ENCODE measurements at places on chromosomes 4 and X.

GRCh38 chr4:98055800-98056501, 87.3 kb downstream of the STPG2 start:
- no peak for DNase-seq

DNA sequence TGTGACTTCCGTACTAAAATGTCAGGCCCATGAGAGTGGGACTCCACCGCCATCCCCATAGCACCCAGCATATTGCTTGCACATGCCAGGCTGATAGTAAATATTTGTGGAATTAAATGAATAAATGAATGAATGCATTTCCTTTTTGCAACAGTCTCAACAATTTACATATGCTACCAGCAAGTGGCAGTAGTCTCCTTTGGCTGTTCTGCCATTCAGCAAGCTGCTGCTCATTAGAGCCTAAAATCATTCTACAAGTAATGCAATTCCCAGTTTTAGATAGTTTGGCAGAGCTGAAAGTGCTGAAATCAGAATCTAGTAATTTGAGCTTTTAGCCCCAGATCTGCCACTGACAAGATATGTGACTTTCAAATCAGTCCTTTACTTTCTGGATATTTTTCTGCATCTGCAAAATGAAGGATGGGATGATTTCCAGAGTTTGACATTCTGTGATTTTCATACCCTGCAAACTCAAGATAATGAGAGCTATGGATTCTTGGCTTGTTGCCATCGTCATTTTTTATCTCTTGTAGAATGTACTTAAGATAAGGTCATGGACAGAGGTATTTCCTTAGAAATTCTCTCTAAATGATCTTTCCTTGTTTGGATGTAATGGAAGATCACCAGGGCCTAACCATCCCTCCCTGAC, 35.7 kb upstream of the INTS6L start:
- peak; percentile 35 for DNase-seq

DNA sequence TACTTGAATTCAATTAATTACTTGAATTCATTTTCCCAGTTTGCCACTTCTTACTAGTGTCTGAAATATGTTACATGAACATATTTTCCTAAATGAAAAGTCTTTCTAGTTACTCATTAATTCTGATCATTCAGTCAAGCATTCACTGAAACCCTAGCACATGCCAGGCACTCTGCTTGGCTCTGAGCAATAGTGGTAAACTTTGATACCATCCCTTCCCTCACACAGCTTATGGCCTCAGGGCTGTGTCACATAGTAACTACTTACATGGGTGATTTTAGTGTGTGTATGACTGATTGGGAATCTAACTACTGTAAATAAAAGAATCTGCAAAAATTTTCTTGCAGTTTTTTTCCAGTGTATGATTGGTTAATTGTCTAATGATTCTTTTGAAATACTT, 32.7 kb downstream of the METAP1 start:
- DNase-seq = no peak

DNA sequence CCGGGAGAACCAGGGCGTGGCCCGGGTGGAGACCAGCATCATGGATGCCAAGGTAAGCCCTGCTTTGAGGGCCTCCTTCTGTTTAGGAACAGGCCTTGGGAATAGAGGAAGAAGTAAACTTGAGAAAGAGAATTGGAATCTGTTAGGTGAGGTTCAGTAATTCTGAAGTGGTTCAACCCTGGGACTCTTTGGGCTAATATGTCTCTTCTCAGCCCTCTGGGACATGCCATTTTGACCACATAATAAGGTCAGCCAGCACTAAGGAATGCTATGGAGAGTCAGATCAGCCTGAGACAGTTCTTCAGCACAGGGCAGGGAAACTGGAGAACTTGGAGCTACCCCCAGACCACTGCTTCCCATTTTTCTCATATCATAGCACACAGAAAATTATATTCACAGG, 63.3 kb upstream of the PRPS1 start:
- no peak for DNase-seq

GRCh38 chrX:151985955-151986354, 11.5 kb upstream of the GABRE start:
- DNase-seq = no peak

- no peak for DNase-seq
Observed at GRCh38 chrX:389021-389441, 2.3 kb upstream of the PPP2R3B start.

DNA sequence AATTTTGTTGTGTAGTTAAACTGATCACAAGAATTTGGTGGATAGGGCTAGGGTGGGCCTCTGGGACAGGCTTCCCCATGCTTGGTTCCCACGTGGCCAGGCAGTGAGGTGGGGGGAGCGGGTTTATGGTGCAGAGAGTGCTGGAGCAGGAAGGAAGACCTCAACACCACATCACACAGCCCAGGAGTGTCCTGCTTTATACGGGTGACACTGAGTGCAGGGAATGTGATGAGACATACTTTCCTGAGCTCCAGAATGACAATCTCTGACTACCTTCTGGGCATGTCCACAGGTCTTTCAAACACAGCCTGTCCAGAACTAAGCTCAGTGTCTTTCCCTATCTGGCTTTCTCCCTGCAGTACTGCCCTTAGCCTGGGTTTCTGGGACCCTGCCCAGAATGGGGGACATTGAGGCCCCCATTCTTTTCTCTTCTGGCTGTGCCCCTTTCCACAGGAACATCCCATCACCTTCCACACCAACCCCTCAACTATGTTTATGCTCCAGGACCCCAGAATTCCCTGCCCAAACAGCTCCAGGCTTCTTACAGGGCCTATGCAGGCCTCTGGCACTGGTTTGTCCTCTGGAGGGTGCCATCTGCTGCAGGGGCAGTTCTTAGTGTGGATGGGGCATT, 36.5 kb upstream of the RASL11B start:
- DNase-seq = no peak

- DNase-seq = no peak
Observed at GRCh38 chr4:112979881-112980421, 69.5 kb upstream of the ANK2 start.

- DNase-seq = no peak
Observed at GRCh38 chrX:5388087-5388486, 840.6 kb downstream of the NLGN4X start.

GRCh38 chr4:2256156-2256731, 5.7 kb downstream of the MXD4 start:
- DNase-seq = peak; percentile 14

- DNase-seq = no peak
Observed at GRCh38 chr4:89506866-89507491, 199.4 kb upstream of the GPRIN3 start.

GRCh38 chr4:40916880-40917279, 167.1 kb downstream of the NSUN7 start:
- DNase-seq = no peak

DNA sequence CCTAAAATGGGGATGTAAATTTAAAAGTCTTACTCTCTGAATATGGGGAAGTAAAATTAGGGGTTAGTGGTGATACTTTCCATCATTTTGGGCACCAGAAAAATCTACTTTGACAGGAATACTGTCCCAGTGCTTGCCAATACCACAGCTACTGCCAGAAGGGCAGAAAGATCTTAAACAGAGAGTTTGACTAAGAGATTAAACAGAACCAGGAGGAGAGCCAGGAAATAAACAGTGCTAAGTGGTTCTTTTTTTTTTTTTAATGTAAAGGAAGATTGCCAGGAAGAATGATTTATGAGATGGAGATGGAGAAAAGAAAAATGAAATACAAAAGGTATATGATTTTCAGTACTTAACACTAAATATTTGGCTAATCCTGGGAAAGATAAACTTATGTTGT, 126.8 kb downstream of the RTL3 start:
- DNase-seq = no peak

GRCh38 chrX:148426467-148426866, 74.0 kb upstream of the AFF2 start:
- no peak for DNase-seq

- DNase-seq = no peak
Observed at GRCh38 chr4:38466401-38466800, 197.6 kb upstream of the KLF3 start.

- no peak for DNase-seq
Observed at GRCh38 chr4:6771229-6771671, 11.3 kb upstream of the KIAA0232 start.

GRCh38 chr4:173138624-173139023, 30.0 kb upstream of the GALNT7 start:
- no peak for DNase-seq

- no peak for DNase-seq
Observed at GRCh38 chr4:85368932-85369331, 106.0 kb upstream of the ARHGAP24 start.

- DNase-seq = no peak
Observed at GRCh38 chr4:10671366-10671765, 13.2 kb downstream of the CLNK start.

GRCh38 chr4:132767901-132768300, 381.2 kb upstream of the PCDH10 start:
- DNase-seq = no peak

DNA sequence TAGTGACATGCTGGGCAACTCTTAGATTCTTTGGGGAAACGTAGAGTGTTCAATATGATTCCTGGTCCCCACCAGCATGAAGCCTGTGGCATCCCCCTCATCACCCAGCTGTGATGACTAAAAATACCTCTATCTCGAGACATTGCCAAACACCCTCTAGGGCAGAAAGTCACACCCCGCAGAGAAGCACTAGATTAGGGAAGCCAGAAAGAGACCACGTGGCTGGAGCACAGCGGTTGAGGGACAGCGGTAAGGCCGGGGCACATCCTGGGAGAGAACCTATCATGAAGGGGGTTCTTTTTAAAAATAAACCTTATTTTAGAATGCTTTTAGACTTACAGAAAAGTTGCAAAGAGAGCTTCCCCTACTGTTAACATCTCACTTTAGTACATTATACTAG, 11.0 kb downstream of the FAT1 start:
- DNase-seq = no peak

GRCh38 chrX:48591255-48591791, 6.0 kb upstream of the WDR13 start:
- DNase-seq = no peak

- no peak for DNase-seq
Observed at GRCh38 chr4:6241062-6241845, 28.4 kb upstream of the WFS1 start.

DNA sequence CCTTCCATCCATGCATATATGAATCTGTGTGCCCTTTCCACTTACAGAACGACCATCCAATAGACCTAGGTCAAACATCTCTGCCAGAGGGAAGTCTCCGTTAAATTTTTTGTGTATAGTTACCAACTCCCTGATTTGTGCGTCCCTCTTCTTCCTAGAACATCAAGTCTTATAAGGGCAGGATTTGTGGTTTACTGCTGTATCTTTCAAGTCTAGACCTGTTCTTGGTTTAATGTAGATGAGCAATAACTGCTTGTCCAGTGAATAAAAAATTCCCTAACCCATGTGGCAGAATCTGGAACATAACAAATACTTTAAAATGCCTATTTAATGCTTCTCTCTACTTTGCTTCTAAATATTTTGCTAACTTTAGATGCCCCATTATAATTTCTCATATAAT, 988.8 kb downstream of the RAPGEF2 start:
- no peak for DNase-seq

DNA sequence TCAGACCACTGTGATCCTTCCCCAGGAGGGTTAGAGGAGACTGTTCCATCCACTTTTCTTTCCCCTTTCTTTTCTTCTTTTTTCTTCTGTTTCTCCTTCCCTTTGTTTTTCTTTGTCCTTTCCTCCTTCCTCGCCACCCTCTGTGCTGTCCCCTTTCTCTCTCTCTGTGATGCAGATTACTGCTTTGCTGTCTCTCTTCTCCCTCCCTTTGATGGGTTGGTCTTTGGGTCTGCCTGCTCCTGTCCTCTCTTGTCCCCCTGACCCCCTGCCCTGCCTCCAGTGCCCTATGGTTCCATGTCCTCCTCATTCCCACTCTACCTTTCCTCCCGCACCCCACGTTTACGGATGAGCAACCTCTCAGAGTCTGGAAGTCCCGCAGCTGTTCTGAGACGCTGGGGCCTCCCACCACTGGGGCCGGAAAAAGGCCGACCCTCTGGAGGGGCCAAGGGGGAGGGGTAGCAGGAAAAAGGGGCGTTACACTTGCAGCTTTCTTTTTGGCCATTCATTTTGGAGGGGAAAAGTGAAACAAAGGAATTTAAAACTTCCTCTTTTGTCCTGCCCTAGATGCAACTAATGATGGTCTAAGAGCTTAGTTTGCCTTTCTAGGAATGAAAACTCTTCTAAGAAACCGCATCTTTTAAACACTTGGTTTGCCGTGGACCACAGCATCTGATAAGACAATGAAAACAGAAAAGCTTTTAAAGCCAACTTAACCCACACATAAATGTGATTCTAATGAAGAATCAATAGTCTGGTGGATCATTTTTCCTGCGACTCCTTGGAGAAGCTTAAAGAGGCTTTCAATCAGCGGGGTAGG, 24.5 kb upstream of the TSR2 start:
- no peak for DNase-seq

DNA sequence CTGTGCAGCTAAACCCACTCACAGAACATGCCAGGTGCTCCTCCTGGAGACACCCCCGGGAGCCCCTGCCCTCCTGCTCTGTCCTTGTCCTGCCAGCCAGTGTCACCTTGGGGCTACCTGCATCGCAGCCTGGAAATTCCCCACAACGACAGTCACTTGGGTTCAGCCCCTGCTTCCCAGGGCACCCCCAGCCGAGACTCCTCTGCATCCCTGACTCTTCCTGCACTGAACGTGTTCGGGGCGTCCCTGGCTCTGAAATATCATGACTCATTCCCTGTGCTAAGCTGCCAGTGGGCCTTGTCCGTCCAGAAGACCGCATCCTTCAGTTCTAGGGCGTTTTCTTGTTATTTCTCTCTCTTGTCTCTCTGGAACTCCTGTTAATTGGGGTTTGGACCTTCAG, 5.8 kb downstream of the CFAP99 start:
- DNase-seq = no peak
